ENCODE measurements at places on chromosomes 7 and 10.

GRCh38 chr7:131764143-131764775, 207.8 kb upstream of the PODXL start:
- DNase-seq = no peak

GRCh38 chr10:97771913-97772823, at the start of gene SFRP5:
Gene SFRP5 (minus strand): TSS chr10:97771999. CDS start chr10:97771833, 166 bp downstream.
- DNase-seq = no peak

GRCh38 chr10:102420714-102421506, at the start of gene FBXL15:
Gene FBXL15 (plus strand): TSS chr10:102420836. CDS start chr10:102421130, 294 bp downstream.
- peak; percentile 96 for DNase-seq

GRCh38 chr10:23034790-23035189, 60.6 kb upstream of the MSRB2 start:
- no peak for DNase-seq

DNA sequence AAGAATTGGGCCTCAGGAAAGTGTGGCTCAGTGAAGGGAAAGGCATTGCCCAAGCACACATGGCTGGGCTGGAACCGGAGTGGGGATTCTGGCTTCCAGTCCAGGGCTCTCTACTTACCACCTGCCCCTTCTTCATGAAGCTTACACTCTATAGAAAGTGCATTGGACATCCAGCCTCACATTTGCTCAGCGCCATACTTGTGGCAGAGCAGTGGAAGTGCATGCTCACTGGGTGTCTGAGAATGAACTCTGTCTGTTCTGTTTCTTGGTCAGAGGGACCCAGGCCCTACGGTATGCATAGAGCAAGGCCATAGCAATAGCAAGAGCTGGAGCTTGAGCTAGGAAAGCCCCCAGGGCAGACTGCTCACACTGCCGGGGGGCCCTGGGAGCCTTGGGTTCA, 1253.5 kb downstream of the TYW1 start:
- DNase-seq = no peak

DNA sequence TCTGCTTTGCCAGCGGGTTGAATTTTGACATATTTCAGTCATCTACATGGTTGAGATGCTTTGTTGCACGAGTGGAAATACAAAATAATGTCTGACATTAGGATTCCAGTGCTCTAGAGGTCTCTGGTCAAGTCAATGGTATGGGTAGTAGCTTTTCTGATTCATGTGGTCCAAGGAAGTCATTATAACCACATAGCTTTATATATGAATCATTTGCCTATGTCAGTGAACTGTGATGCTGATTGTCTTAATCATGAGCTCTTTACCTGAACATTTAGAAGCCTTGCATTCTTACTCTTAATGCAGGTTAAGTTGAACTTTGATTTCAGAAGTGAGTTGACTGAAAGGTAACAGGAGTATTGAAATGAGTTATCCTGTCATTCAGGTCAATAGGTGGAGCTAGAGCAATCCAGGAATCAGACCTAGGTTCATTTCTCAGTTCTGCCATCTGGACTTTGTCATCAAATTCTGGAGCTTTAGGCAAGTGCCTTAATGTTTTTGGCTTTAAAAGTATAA, 3.3 kb downstream of the MAPK8 start:
- no peak for DNase-seq

- no peak for DNase-seq
Observed at GRCh38 chr10:123001370-123001769, 7.2 kb downstream of the IKZF5 start.

- DNase-seq = no peak
Observed at GRCh38 chr10:27390681-27391080, 113.4 kb upstream of the RAB18 start.

GRCh38 chr7:156927571-156928405, 21.7 kb upstream of the NOM1 start:
- DNase-seq = no peak

GRCh38 chr10:3835770-3836169, 50.8 kb upstream of the KLF6 start:
- no peak for DNase-seq

All from HuH-7.5 (cell line).